ENCODE measurements at places on chromosomes 12 and 14.

GRCh38 chr14:46344327-46344937 lies 307.1 kb downstream of the RPL10L start:
- no peaks in the 10 kb centered on the region for H3K36me3 ChIP-seq
- H3K27me3 ChIP-seq, result no peaks in the 10 kb centered on the region
- H3K27ac ChIP-seq, result no peak overlapping the region
- no peak overlapping the region for H3K4me3 ChIP-seq

DNA sequence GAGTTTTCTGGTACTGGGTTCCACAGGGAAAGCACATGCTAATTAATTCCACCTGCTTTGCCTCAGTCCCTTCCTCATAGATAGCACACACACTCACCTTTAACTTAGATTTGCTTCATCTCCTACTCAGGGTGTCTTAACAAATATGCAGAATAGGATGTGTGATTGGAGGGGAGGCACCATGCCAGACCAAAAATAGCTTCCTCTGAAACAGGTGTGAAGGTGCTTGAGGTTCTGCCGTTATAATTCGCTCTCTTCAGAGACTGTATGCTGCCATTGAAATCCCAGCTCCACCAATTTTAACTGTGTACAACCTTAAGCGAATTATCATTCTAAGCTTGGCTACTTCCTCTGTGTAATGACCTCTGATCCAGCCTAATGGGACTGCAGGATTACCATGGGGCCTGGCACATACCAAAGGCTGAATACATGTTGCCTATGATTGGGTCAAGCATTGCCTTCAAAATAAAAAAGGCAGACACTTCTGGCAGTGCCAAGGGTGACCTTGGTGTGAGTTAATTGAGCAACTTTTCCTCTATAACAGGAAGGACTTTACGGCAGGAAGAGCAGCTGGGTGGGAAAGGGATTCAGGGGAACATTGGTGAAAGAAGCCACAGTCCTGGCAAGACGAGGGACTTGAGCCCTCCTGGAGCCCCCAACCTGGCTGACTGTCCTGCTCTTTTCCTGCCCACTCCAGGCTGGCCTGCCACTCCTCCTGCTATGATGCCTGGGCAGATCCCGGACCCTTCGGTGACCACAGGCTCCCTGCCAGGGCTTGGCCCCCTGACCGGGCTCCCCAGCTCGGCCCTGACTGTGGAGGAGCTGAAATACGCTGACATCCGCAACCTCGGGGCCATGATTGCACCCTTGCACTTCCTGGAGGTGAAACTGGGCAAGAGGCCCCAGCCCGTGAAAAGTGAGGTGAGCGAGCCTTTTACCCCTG lies 9.7 kb downstream of the JDP2 start:
- H3K27ac ChIP-seq, result no peak overlapping the region
- DNase-seq, result no peak
- no peak overlapping the region for H3K4me3 ChIP-seq

DNA sequence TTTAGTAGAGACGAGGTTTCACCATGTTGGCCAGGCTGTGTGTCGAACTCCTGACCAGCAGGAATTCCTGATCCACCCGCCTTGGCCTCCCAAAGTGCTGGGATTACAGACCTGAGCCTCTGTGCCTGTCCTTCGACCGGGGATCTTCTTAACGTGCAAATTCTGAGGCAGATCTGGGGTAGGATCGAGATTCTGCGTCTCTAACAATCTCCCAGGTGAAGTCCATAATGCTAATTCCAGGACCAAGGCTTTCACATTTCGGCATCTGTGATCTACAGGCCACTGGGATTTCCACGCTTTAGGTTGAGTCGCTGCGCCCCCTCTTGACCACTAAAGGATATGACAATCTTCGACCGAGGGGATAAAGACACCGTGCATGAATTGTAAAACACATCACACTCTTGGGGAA lies 24.8 kb downstream of the FOS start:
- H3K27ac ChIP-seq, result no peak overlapping the region
- H3K4me1 ChIP-seq, result peaks cover 11% of the 10 kb centered on the region
- DNase-seq, result peak; percentile 48
- H3K4me3 ChIP-seq, result no peak overlapping the region
- H3K36me3 ChIP-seq, result no peaks in the 10 kb centered on the region

DNA sequence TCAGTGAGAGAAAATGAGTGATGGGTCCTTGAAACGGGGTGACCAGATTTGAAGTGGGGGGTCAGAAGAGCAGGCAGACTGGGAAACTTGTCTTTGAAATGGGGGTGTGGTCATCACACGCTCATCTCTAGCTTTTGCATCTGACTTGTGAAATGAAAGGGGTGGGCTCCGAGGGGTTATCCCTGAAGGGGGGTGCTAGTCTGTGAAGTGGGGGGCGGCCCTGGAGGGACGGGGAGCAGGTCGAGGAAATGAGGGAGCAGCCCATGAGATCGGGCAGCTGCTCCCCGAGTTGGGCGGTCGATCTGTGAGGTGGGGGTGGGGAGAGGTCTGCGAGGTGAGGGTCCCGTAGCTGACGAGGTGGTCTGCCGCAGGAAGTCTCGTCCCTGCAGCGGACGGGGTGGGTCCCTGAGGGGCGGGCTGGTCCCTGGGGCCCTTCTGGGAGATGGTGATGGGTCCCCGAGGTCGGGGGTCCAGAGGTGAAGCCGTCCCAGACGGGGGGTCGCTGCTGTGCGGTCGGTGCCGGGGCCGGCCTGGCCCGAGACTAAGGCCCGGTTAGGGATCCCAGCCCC lies 542 bp downstream of the PXN start:
- peak overlapping the region; percentile 76 for H3K4me3 ChIP-seq
- peak overlapping the region; percentile 91 for H3K27ac ChIP-seq
- DNase-seq, result no peak
- H3K36me3 ChIP-seq, result no peaks in the 10 kb centered on the region
- H3K4me1 ChIP-seq, result peaks cover 36% of the 10 kb centered on the region
- H3K27me3 ChIP-seq, result no peaks in the 10 kb centered on the region

- no peak overlapping the region for H3K27ac ChIP-seq
- no peak overlapping the region for H3K4me3 ChIP-seq
- H3K4me1 ChIP-seq, result no peaks in the 10 kb centered on the region
- H3K36me3 ChIP-seq, result no peaks in the 10 kb centered on the region
Measured at GRCh38 chr12:58465418-58465817, 454.9 kb downstream of the LRIG3 start.

- no peak overlapping the region for H3K27ac ChIP-seq
- no peaks in the 10 kb centered on the region for H3K36me3 ChIP-seq
- no peaks in the 10 kb centered on the region for H3K4me1 ChIP-seq
- H3K4me3 ChIP-seq, result no peak overlapping the region
- DNase-seq, result no peak
Measured at GRCh38 chr12:65524666-65525065, 246.2 kb downstream of the MSRB3 start.

DNA sequence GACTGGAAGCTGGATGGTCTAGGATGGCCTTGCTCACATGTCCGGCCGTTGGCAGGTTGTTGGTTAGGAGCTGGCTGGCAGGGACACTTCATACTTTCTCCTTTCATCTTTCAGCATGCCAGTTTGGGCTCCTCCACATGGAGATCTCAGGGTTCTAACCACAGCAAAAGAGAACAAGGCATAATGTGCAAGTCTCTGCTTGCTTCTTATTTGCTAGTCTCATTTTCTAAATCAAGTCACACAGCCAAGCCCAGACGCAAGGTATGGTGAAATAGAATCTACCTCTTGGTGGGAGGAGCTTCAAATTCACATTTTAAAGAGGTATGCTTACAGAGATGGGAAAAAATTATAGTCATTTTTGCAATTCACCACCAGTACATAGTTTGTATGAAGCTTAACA lies 69.1 kb upstream of the NAP1L1 start:
- H3K36me3 ChIP-seq, result no peaks in the 10 kb centered on the region
- no peak overlapping the region for H3K27ac ChIP-seq
- DNase-seq, result no peak
- no peak overlapping the region for H3K4me3 ChIP-seq
- no peaks in the 10 kb centered on the region for H3K27me3 ChIP-seq

GRCh38 chr14:67644428-67644827 lies 24.7 kb downstream of the ARG2 start:
- no peak overlapping the region for H3K4me3 ChIP-seq
- DNase-seq, result no peak
- peaks cover 3% of the 10 kb centered on the region for H3K36me3 ChIP-seq
- no peaks in the 10 kb centered on the region for H3K4me1 ChIP-seq

DNA sequence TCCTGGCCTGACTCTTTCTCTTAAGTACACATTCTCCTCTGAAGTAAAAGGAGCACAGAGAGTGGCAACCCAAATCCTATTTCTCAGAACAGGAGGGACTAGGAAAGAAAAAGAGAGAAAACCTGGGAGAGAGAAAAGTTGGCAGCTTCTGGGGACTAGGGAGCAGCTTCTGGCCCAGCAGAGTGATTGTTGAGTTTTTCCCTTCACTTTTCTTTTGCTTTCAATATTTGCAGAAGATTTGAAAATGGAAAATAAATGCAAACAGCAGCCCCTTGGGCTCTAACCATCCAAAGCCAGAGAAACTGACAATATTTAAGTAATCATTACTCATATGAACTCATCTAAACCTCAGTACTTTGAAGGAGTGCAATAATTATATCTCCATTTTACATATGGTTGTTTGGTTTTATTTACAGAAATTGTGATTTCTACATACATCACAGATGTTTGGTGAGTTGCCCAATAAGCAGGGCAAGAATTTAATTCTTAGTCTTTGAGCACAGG lies 28.8 kb upstream of the IGF1 start:
- H3K27me3 ChIP-seq, result no peaks in the 10 kb centered on the region
- DNase-seq, result no peak
- H3K4me3 ChIP-seq, result no peak overlapping the region
- H3K36me3 ChIP-seq, result no peaks in the 10 kb centered on the region

DNA sequence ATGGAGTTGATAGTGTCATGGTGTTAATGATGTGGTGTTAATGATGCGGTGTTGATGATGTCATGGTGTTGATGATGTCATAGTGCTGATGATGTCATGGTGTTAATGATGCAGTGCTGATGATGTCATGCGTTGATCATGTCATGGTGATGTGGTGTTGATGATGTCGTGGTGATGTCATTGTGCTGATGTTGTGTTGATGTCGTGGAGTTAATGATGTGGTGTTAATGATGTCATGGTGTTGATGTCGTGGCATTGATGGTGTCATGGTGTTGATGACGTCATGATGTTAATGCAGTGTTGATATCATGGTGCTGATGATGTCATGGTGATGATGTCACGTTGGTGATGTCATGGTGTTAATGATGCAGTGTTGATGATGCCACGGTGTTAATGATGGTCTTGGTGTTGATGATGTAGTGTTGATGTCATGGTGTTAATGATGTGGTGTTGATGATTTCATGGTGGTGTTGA lies 49.1 kb upstream of the RIMBP2 start:
- no peak overlapping the region for H3K4me3 ChIP-seq
- no peaks in the 10 kb centered on the region for H3K36me3 ChIP-seq
- H3K27ac ChIP-seq, result no peak overlapping the region
- no peak for DNase-seq
- peaks cover 10% of the 10 kb centered on the region for H3K4me1 ChIP-seq

DNA sequence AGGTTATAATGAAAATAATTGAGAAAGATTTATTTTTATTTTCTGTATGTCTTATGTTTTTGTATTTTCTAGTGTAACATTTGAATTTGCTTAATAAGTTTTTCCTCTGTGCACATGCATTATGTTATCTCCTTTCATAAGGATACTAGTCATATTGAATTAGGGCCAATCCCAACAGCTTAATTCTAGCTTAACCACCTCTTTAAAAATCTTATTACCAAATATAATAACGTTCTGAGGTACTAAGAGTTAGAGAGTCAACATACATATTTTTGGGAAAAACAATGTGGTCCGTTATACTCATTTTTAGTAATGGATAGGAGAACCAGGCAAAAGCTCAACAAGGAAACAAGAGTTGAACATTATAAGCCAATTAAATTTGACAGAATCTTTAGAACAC lies 845.6 kb upstream of the SEL1L start:
- no peak for DNase-seq
- H3K27me3 ChIP-seq, result no peaks in the 10 kb centered on the region
- H3K27ac ChIP-seq, result no peak overlapping the region

DNA sequence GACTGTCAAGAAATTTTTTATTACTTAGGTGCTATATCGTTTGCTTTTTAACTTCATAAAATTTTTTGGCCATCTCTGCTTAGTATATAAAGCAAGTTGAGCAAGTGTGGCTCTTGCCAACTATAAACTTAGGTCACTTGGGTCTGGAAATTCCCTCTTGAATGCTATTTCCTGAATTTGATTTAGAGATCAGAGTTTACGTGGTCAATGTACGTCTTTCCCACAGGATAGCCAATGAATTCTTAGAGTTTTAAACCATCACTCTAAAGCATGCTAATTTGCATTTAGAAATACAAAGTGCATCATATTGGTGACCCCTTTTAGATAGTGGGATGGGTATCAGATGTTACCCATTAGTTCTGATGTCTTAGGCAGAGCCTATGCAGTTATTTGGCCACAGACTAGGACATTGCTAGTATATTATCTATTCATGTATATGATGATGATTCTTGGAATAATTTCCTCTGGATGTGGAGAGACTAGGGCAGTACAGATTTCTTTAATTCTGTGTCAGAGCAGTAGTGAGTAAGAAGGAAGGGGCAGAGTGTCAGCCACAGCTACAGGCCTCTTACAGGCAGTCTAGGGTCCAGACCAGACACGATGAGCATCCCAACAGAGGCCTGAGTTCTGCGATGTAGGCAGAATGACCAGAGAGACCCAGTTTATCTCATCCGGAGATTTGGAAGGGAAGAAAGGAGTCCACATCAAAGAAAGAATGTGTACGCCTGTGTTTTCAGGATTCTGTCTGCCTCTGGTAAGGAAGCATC lies 30.3 kb downstream of the SCN8A start:
- H3K27ac ChIP-seq, result no peak overlapping the region
- no peaks in the 10 kb centered on the region for H3K36me3 ChIP-seq
- no peak overlapping the region for H3K4me3 ChIP-seq
- H3K4me1 ChIP-seq, result no peaks in the 10 kb centered on the region
- DNase-seq, result no peak
- no peaks in the 10 kb centered on the region for H3K27me3 ChIP-seq

DNA sequence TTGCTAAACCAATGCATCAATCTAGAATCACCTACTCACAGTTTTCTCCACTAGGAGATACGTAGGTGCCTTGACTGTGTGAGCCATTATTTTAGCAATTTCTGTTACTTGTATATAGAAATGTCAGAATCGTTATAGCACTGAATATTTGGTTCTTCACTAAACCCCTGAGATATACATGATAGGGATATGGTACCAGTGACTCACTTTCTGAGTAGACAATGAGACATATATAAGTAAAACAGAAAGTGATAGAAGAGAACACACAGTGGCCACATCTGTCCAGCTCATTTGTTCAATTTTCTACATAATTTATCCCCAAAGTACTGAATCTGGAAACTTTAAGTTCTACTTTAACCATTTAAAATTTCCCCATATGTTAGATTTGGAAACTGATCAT lies 1505.5 kb upstream of the TMEM132C start:
- no peak overlapping the region for H3K4me3 ChIP-seq
- H3K4me1 ChIP-seq, result no peaks in the 10 kb centered on the region
- no peak for DNase-seq
- H3K36me3 ChIP-seq, result no peaks in the 10 kb centered on the region
- H3K27ac ChIP-seq, result no peak overlapping the region

- no peak overlapping the region for H3K27ac ChIP-seq
- H3K4me1 ChIP-seq, result no peaks in the 10 kb centered on the region
- peak; percentile 19 for DNase-seq
- no peaks in the 10 kb centered on the region for H3K36me3 ChIP-seq
- no peak overlapping the region for H3K4me3 ChIP-seq
Measured at GRCh38 chr12:3041558-3042164, 35.5 kb upstream of the TSPAN9 start.

Data from naive thymus-derived CD4-positive, alpha-beta T cell (primary cell).